Neural progenitor cell (in vitro differentiated cells): ENCODE measurements at places on chromosomes 6 and 20. TPM values are rescaled to one million over a fixed set of nuclear protein-coding genes. Genes with fewer than 3 reads are reported as not detected.
A peak's percentile ranks its signal among the peaks of the same experiment; 100 is the strongest.

GRCh38 chr6:162053084-162053483 lies 674.5 kb downstream of the PRKN start:
- no peak for DNase-seq

Gene SLC35D3
- 0.58 TPM in 1 of 2 replicates, not detected in the other for total RNA-seq

Gene CLPSL1
- not detected in 2 replicates for total RNA-seq

Gene DNAAF9
- 14.1 and 15.1 TPM in 2 replicates for total RNA-seq

DNA sequence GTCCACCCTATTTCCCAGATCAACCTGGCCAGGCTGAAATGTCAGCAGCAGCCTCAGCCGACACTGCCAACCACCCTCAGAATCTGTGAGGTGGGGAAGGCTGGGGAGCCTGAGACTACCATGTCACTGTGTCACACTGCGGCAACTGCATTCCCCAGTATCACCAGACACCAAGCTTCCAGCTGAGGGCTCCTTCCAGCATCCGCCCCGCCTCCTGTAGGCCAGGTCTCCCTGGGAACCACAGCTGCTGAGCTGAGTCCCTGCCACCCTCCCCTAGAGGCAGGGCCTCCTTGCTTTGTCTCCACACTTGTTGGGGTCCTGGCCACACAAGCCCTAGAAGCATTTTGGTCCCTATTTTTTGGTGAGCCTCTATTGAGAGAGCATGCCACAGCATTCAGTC lies 115.7 kb downstream of the UNC5CL start:
- peak; percentile 15 for DNase-seq

DNA sequence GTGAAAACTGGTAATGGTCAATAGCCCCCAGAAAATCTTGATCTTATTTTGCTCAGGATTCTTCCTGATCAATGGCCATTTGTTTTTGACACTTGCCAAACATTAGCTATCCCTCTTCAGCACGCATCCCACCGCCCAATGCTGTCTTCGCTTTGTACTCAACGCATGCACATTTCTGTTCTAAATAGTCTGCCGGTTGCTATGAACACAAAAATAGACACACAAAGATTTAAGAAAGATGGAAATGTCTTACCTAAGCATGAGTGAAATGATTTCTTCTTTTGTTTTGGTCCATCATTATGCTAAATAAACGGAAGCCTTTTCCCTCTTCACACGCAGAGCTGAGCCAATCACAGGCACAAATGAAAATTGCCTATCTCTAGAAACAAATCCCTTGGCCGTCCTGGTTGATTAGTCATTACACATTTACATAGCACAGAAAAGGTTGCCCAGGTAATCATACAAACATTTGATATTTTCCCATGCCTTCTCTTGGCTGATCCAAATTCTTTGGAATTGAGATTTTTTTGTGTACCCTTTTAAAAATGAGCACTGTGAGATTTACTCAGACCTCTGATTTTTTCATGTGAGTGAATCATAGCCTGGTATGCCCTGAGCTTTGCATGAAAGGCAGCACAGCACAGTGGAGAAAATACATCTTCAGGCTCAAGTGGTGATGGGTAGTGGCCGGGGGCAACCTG lies 70.5 kb upstream of the FAM184A start:
- DNase-seq, result no peak

DNA sequence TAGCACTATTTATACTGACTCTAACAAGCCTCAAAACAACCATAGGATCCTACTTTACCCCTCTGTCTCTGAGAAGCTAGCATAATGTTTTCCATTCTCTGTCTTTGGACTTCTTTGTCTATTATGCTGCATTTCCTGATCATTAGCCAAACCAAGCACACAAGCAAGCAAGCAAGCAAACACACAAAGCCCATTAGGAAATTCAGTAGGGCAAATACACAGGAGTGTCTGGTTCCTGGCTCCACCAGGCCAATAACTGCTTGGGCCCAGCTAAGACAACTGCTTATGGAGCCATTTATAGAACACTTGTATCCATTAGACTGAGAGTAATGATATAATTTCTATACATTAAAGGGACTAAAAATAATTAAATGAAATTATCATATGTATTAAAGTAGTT lies 952.9 kb upstream of the EPHA7 start:
- DNase-seq, result no peak

DNA sequence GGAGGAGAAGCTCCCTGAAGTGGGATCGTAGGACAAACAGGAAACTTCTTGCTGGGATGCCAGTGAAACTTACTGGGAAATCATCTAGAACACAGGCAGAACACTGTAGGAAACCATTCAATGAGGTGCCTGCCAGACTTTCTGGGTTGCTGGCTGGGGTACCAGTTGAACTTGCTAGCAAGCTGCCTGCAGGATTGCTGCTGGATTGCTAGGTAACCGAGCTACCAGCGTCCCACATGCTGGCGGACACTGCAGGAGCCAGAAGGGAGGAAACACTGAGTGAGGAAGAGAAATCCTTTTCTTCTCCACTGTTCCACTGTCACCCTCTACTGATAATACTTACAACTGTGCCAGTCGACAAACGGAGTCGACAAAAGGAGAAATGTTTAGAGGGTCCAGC lies 91.3 kb upstream of the SLC35B3 start:
- peak; percentile 8 for DNase-seq

- DNase-seq, result no peak
These were observed 195.2 kb downstream of the LRFN2 start for GRCh38 chr6:40391851-40392517.

GRCh38 chr6:143003676-143004075 lies 57.0 kb upstream of the AIG1 start:
- no peak for DNase-seq

Gene OR2H1
- total RNA-seq, result not detected in 2 replicates

DNA sequence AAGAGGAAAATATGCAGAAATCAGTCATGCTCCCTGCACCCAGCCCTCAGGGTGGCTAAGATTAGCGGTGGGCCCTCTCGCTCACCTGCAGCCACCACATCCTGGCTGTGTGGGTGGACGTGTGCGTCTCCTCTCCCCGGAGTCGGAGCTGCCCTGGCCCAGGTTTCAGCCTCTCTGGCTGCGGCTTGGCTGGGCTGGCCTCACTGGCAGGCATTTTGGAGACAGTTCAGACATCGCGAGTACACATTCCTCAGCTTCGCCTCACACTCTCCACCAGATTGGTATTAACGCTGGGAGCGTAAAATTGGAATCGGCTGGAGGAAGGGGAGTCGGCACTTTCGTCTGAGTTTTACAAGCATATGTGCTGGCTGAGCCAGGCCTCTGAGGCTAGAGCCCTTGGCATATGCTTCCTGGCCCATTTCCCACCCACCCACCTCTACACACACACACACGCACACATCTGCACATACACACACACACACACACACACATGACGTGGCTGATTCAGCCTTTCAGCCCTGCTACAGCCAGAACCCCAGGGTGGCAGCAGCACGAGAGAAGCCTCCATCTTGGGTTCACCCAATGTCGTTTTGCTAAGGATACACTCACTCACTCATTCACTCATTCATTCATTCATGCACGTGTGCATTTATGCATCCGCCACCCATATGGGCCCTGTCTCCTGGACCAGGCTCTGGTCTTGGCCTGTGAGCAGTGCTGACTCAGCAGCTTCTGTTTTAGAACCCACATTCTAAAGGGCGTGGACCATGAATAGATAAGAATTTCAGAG lies 42.9 kb downstream of the BCAS4 start:
- no peak for DNase-seq

Gene LZTS3
- 3.7 and 12.5 TPM in 2 replicates for total RNA-seq

- no peak for DNase-seq
These were observed 32.8 kb upstream of the HLA-C start for GRCh38 chr6:31304683-31305082.

Gene TP53TG5
- 0.06 TPM in 1 of 2 replicates, not detected in the other for total RNA-seq

GRCh38 chr20:12166053-12166717 lies 248.5 kb downstream of the BTBD3 start:
- DNase-seq, result no peak

DNA sequence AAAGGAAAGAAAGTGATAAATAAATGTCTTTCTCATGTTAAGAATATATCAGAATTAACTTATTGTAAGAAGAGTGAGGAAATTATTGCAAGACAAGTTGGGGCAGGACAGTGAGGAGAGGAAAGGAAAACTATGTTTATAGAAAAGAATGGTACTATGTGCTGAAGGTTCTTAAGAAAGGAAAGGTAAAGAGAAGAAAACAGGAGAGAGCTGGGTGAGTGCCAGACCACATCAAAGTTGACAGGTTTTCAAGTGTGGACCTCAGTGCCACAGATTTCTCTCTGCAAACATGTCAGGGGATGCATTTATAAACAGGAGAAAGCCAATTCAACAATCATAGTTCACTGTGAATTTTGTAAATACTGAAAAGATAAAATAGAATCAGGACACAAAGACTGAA lies 439.2 kb downstream of the PKHD1 start:
- DNase-seq, result no peak

Gene MMP24
- 1.4 and 1.9 TPM in 2 replicates for total RNA-seq

GRCh38 chr6:24990944-24991809 lies 55.4 kb upstream of the RIPOR2 start:
- no peak for DNase-seq

Gene GABRR2
- total RNA-seq, result 0.28 TPM in 1 of 2 replicates, not detected in the other

GRCh38 chr6:124963831-124964763 lies 1.9 kb downstream of the RNF217 start:
- DNase-seq, result peak; percentile 8

GRCh38 chr6:73152966-73153757 lies 72.1 kb downstream of the KHDC1L start:
- DNase-seq, result no peak

DNA sequence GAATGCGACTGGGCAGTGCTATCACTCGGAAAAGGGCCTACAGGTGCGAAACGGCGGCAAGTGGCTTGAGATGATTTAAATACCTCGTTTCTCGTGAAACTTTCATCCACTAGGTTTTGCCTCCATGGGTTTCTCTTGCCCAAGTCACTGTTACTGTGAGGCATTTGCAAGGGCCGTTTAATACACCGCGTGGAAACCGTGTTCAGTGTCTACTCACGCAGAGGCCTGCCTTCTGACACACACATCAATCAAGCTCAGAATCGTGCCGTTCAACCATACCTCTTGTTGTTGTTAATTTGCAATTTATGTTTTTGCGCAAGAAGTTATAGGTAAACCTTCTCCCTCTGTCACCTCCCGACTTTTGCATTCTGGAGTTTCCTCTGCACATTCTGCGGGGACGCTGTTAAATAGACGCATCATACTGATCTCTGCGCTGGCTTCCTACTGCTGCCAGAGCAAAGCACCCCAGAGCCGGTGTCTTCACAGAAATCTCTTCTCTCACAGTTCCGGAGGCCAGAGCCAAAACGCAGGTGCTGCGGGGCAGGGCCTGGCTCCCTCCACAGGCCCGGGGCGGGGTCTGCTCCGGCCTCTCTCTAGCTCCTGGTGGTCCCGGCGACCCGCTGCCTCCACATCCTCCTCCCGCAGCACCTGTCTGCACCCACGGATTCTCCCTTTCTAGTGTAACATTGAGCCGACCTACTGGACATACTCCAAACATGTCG lies 251.4 kb downstream of the SMOC2 start:
- no peak for DNase-seq

DNA sequence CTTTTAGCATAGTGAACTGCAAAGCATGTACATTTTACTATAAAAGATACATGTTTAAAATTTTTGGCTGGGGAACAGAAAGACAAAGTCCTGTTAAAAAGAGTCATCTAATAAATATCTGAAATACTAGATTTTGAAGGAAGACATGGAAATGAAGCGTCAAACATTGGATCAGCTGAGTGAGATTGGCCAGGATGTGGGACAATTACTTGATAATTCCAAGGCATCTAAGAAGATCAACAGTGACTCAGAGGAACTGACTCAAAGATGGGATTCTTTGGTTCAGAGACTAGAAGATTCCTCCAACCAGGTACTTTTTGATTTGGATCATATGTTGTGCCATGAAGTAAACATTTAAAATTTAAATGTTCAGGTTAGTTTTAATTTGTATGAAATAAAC lies 162.3 kb downstream of the UTRN start:
- no peak for DNase-seq

Gene KCNK16
- not detected in 2 replicates for total RNA-seq

DNA sequence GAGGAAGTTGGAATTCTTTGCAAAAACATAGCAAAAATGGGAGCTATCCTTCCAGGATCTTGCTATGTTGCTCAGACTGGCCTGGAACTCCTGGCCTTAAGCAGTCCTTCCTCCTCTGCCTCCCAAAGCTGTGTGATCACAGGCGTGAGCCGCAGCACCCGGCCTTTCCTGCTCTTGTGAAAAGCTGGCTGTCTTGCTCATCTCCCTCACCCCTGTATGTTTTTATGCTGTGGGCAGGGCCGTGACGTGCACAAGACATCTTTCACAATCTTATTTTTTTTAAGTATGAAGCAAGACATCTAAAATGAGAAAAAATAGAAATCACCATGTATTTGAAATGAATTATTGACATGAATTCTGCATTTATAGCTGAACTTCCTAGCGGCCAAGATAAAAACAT lies 110.4 kb downstream of the SAMD5 start:
- no peak for DNase-seq

Gene RIMS1
- total RNA-seq, result 2.4 and 2.5 TPM in 2 replicates

DNA sequence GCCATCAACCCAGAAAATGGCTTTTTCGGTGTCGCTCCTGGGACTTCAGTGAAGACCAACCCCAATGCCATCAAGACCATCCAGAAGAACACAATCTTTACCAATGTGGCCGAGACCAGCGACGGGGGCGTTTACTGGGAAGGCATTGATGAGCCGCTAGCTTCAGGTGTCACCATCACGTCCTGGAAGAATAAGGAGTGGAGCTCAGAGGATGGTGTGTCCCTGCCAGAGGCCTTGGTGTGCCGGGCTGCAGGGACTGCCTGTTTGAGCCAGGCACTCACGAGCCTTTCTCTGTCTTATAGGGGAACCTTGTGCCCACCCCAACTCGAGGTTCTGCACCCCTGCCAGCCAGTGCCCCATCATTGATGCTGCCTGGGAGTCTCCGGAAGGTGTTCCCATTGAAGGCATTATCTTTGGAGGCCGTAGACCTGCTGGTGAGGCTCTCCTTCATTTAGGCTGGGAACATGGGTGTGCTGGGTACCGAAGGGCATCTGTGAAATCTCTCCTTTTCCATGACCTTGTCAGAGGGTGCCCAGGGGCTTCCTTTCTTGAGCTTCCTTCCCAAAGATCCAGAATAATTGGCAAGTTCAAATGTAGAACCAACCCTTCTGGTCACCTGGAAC lies 3.4 kb downstream of the PCK1 start:
- DNase-seq, result no peak

GRCh38 chr20:33303595-33303994 lies 20.6 kb downstream of the BPIFB1 start:
- no peak for DNase-seq
